Vagina (tissue), 2 donors: ENCODE measurements at places on chromosomes 4 and X.

GRCh38 chrX:107935664-107936433, 46.3 kb downstream of the TEX13B start:
- DNase-seq, result no peak

DNA sequence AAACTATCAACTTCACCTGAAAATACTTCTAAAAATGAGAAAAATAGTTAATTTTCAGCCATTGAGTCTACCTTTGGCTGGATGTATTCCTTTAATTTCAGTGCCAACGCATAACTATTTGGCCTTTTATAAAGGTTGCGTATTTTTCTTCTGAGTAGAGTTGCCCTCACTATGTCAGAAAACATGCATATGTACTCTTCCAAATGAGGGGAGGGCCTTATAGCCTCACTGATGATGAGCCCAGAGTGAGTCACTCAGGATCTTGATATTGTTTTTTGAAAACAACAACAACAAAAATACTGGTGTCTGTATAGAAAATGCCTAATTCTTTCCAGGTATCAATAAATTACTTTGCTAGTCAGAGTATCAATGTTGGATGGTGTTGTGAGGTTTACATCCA, 349.3 kb downstream of the FBXO8 start:
- no peak for DNase-seq

DNA sequence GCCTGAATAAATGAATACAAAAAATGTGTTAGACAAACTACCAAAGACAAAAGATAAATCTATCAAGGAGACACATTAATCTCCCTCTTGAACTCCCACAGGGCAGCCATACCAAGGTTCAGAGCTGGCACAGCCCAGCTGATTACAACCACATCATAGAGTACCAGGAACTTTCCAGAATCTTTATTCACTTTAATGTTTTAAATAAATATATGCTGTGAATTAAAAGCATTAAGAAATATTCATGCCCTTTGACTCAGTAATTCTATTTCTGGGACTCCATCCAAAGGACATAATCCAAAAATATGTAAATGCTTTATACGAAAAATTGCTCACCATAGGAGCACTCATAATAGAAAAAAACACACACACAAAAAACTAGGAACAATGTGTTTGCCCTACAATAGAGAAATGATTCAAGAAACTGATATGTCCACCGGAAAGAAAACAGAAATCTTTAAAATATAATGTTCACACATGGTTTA, 126.0 kb downstream of the LDB2 start:
- no peak for DNase-seq

DNA sequence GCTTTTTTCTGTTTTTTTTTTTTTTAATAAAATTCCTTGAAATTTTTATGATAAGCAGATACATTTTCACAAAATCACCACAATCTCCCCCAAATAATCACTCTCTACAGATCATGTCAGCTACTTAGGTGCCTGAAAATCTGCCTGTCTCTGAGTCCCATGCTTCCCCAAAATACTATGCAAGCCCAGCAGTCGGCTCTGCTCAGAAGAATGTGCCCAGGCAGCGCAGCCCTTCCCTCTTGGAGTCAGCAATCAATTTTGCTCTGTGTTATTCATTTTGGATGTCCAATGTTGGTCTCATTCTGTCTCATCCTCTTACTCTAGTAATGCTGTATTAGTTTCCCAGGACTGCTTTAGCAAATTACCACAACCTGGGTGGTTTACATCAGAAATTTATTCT, 24.9 kb upstream of the C1QTNF7 start:
- DNase-seq, result no peak

GRCh38 chr4:118237531-118237930, 115.3 kb downstream of the PRSS12 start:
- DNase-seq, result no peak

GRCh38 chrX:67673741-67674274, 130.0 kb downstream of the AR start:
- no peak for DNase-seq

DNA sequence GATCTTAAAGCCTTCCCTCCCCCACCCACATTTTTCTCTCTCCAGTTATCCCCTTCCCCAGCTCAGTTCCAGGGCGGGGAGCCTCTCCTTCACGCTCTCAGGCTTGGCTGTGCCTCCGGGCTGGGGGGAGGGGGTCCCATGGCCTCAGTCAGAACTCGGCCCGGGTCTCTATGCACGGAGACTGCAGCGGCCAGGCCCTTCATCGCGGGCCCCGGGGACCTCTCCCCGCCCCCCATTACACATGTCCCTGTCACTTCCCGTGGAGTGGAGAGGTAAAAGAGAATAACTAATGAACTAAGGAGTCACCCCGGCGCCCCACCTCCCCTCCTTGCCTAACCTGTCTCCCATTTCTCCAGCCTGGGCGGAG, 838 bp upstream of the PRICKLE3 start:
- DNase-seq, result no peak

- no peak for DNase-seq
These were observed 523.1 kb downstream of the MID1IP1 start for GRCh38 chrX:39324233-39324930.

GRCh38 chrX:65723706-65724105, 56.3 kb downstream of the MSN start:
- DNase-seq, result no peak

- DNase-seq, result no peak
These were observed 38.5 kb upstream of the FGFBP2 start for GRCh38 chr4:16001484-16001858.

DNA sequence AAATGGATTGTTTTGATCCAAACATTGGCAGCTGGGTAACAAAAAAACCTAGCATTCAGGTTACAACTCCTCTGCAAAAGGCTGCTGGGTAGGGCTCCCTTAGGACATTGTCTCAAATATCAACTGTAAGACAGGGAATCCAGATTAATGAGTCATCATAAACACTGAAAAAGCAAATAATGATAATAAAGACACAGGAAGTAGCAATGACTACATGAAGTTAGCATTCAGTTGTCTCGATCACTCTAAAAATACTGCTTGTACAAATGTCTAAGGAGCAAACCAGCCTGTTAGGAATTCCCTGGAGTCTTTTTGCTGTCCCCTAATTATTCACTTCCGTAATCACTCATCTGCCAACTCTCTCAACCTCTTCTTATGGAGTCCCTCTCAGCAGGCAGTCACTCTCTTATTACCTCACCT, 259.2 kb downstream of the GPC3 start:
- DNase-seq, result no peak

DNA sequence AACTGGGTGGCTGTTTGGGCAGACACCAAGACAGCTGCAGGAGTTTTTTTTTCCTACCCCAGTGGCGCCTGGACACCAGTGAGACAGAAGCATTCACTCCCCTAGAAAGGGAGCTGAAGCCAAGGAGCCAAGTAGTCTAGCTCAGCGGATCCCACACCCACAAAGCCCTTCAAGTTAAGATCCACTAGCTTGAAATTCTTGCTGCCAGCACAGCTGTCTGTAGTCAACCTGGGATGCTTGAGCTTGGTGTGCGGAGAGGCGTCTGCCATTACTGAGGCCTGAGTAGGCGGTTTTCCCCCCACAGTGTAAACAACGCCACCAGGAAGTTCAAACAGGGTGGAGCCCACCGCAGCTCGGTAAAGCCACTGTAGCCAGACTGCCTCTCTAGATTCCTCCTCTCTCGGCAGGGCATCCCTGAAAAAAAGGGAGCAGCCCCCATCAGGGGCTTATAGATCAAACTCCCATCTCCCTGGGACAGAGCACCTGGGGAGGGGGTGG, 171.4 kb downstream of the ARHGEF9 start:
- DNase-seq, result no peak

- no peak for DNase-seq
These were observed 10.0 kb downstream of the SH3BP2 start for GRCh38 chr4:2802618-2803531.

- no peak for DNase-seq
These were observed 243.8 kb upstream of the HHIP start for GRCh38 chr4:144402176-144402575.

GRCh38 chr4:147539959-147540358, 59.1 kb downstream of the EDNRA start:
- no peak for DNase-seq

DNA sequence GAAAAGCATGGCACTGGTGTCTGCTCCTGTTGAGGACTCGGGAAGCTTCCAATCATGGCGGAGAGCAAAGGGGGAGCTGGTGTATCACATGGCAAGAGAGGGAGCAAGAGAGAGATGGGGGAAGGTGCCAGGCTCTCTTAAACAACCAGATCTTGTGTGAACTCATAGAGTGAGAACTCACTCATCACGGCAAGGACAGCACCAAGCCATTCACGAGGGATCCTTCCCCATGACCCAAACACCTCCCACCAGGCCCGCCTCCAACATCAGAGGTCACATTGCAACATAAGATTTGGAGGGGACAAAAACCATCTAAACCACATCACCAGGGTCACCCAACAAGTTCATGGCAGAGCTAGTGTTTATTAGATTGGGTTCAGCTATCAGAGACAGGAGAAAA, 218.7 kb upstream of the BCOR start:
- DNase-seq, result no peak

- no peak for DNase-seq
These were observed 74.2 kb downstream of the PRKX start for GRCh38 chrX:3639236-3639635.

- DNase-seq, result no peak
These were observed 4.0 kb downstream of the HNRNPH2 start for GRCh38 chrX:101411984-101412383.

- DNase-seq, result no peak
These were observed 103.7 kb downstream of the APOOL start for GRCh38 chrX:85107407-85107806.

DNA sequence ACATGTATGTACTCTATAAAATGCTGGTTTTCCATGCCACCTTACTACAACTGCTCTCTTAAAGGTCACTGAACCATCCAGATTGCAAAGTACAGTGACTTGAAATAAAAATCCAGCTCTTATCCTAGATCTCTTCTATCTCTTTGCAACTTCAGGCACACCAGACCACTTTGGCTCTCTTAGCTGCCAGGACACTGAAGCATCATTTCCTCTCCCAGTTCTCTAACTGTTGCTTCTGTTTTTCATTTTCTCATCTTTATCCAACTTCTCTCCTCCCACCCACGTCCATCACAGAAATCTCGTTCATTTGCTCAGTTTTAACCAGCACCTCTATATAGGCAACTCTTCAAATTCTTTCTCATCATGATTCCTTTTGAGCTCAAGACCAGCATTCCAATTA, 74.3 kb downstream of the METTL14 start:
- no peak for DNase-seq

DNA sequence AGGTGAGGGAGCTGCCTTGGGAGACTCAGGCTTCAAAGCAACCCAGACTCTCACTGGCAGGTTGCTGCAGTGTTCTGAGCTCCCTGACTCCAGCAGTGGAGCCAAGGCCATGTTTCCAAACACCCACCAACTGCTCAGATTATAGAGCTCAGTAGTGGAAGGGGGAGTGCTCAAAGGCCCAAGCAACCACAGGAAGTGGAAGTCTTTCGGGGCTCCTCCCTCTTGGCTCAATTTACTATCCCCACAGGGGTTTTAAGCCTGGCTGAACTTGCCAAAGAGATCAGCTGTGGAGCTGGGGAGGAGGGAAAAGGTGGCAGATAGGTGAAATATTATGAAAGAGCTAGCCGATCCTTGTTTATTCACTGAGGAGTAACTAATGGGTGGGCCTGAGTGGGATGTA, 82.5 kb downstream of the HPRT1 start:
- no peak for DNase-seq

GRCh38 chr4:105594099-105595010, 41.9 kb downstream of the ARHGEF38 start:
- no peak for DNase-seq

DNA sequence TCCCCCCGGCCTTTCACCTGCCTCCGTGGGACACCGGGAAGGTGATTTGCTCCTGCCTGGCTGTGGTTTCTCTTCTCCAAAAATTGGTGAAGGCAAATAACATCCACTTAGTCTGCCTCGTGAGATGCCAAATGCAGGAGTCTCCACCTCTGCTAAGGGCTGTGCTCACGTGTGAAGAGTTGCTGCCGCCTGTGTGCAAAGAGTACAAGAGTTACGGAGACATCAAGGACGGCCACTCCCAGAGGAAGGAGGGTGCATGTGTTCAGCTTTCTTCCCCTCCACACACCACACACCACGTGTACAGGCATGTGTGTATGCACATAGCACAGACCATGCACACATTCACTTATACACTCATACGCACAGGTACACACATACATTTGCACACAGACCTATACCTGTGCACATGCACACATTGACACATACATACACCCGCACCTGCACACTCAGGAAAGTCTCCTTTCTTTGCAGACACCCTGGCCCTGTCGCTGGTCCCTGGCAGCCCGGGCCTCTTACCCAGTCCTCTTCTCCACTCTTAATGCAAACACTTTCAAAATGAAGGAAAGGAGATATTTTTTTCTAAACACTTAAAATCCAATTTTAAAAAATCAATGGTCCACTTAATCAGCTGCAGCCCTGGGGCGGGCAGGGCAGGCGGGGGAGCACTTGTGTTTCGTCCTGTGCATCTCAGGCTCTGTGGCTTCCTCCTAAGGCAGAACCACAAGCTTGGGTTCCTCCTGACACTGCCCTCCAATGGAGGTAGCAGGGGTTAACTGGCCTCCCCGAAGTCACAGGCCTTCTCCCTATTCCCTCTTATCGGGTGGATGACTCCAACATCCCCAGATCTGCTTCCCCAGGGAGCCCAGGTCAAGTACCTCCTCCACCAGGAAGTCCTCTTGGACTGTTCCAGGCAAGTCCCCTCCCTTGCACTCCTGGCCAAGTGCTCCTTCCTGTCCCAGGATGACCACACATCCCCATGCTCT, 103.0 kb downstream of the CPZ start:
- DNase-seq, result no peak

DNA sequence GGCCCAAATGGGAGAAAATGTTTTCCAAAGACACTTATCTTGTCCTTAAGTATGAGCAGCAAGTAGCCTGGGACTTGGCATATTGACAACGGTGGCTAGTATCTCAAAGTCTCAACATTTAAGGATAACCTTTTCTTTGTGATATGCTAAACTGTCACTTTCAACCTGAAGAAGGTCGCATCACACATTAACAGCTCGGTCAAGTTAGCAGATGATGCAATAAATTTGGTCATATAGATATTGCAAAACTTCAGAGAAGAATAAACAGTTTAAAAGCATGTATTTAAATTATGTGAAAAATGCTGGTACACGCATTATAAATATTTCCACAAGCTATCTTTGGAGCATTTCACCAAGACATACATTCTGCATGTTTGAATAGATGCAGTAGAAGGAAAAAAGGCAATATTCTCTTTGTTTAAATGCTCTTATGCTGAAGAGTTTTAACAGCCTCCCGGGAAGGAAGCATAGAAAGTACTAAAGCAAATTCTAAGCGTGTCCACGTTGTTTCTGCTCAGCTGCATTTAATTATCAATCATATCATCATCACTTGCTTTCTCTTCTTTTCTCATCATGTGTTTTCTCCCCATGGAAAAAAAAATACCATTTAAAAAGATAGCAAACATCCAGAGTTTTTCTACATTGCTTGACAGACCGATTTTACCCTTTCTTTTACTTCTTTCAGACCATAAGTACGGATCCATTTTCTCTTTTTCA, 24.2 kb downstream of the ARHGAP6 start:
- no peak for DNase-seq

- DNase-seq, result no peak
These were observed 128.5 kb downstream of the PRSS12 start for GRCh38 chr4:118224243-118224829.

- no peak for DNase-seq
These were observed 974.9 kb downstream of the PCDH18 start for GRCh38 chr4:136557396-136557795.

GRCh38 chr4:37609626-37610025, 76.5 kb downstream of the RELL1 start:
- no peak for DNase-seq

GRCh38 chr4:159046683-159047082, 56.2 kb upstream of the RAPGEF2 start:
- DNase-seq, result no peak
